Stimulated activated CD4-positive, alpha-beta T cell treated with anti-CD3 and anti-CD28 coated beads, TNF-alpha, amount 100 ng/mL, for 4 hours (primary cell): ENCODE measurements at places on chromosomes 6 and 20.

- no peak for DNase-seq
Observed at GRCh38 chr6:136706430-136706829, 85.8 kb downstream of the MAP3K5 start.

GRCh38 chr6:105058846-105059245, 101.9 kb downstream of the LIN28B start:
- no peak for DNase-seq

- DNase-seq: no peak
Observed at GRCh38 chr6:12716298-12716916, at the start of gene PHACTR1. Gene PHACTR1 (plus strand): TSS chr6:12716767.

GRCh38 chr6:40774932-40775331, 187.8 kb upstream of the LRFN2 start:
- no peak for DNase-seq

DNA sequence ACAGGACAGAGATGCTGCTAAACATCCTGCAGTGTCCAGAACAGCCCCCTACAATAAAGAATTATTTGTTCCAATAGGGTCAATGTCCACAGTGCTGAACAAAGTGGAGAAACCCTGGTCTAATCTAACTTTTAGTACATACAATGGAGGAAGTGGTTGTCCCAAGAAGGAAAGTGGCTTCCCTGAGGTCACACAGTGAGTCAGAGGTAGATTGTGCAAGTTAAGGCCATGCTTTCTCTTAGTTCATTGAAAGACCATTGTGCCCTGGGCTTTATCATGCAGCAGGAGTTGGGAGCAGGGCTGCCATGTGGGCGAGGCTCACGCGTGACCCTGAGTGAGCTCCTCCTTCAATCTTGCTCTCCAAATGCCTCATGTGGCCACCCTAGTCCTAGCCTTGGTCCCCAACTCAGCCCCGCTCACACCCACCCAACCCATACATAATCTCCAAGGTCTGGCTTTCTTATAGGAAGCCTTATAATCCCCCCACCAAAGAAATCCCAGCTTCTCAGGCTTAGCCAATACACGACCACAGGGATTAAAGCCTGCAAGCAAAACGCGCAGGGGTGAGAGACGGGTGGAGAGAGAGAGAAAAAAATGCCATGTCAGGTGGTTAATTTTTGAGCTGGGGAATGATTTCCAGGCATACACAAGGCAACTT, 19.9 kb downstream of the SLC13A3 start:
- DNase-seq: no peak

DNA sequence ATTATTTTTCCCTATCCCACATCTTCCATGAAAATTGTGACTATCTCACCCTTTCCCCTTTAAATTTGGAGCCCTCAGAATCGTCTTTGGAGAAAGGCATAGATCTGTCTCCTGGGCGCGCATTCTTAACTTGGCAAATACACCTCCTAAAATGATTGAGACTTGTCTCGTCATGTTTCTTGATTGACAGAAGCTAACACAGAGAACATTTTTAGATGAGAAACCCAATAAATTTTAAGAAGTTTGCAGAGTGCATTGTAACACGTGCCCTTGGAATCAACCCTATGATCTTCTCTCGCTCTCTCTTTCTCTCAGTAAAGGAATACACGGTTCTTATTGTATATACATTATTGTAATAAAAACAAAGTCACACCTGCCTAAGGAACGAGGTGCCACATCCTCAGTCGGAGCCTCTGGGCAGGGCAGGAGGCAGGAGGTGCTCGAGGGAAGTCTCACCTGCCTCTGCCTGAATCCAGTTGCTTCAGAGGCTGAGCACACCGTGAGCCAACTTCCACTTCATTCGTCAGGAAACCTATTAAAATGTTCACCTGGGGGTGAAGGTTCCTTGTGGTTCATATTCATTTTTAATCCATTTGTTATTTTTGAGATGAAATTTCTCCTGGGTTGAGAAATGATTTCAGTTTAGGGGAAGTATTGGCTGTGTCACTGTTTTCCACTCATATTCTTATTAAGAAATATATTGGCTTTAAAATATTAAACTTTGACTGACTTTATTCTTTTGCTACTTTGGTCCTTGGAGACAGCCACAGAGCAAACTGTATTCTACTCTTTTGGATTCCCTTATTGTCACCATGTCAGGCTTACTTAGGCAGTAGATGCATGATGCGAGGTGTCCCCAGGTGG, 90.5 kb upstream of the THBS2 start:
- DNase-seq: no peak

GRCh38 chr6:37971711-37972390, 152.3 kb downstream of the ZFAND3 start:
- DNase-seq: no peak

DNA sequence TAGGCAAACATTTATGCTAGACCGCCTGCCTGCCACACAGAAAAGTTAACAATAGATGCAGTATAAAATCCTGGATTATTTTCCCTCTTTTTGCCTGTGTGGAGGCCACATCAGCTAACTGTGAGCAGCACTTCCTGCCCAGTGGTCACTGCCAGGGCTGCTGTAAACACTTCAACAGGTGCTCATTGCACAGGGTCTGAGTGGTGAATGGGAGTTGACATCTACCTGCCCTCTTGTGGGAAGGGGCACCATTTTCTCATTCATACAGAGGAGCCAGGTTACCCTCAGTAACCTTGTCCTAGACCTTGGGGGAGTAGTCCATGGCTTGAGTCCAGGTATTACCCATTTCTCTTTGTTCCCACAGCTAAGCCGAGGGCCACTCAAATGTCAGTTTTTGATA, 235.3 kb downstream of the TMEM242 start:
- no peak for DNase-seq

GRCh38 chr6:148528292-148528691, 185.7 kb downstream of the SASH1 start:
- DNase-seq: no peak

GRCh38 chr6:69584913-69585729, 211.7 kb downstream of the LMBRD1 start:
- no peak for DNase-seq
